ENCODE measurements at places on chromosomes 3 and 15.

- no peak for DNase-seq
Measured at GRCh38 chr15:100809151-100809550, 70.5 kb upstream of the ALDH1A3 start.

DNA sequence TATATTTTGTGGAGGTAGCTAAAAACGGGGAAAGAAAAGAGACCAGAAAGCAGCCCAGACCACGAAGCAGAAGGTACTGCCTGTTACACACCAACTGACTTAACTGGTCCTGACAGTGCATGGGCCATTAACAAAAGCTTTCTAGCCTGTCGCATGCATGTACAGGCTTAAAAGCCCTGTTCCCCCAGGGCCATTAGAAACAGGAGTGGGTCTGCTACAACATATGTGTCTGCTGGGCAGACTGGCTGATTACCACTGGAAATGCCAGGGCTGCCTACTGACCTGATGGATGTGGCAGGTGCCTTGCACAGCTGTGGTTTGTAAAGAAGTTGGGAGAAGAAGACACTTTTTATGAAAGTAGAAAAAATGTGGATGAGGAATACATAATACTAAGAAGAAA is 137.4 kb downstream of the GAP43 start:
- no peak for DNase-seq

DNA sequence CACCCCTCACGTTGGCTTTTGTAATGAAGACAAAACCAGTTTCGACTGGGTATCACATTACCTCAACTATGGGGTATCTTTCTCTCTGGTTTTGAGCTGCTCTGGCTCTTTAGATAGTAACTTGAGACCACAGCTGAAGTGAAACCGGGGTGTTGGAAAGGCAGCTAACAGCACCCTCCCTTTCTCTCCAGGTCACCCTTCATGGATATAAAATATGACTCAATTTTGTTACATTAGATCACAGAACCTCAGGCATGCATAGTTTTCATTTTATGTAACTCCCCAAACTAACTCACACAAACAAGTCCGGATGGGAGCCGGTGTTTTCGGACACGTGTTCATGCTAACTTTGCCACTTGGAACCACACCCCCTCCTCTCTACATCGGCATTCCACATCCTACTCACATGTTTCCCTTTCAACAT is 90.7 kb downstream of the NR2F2 start:
- DNase-seq: no peak

DNA sequence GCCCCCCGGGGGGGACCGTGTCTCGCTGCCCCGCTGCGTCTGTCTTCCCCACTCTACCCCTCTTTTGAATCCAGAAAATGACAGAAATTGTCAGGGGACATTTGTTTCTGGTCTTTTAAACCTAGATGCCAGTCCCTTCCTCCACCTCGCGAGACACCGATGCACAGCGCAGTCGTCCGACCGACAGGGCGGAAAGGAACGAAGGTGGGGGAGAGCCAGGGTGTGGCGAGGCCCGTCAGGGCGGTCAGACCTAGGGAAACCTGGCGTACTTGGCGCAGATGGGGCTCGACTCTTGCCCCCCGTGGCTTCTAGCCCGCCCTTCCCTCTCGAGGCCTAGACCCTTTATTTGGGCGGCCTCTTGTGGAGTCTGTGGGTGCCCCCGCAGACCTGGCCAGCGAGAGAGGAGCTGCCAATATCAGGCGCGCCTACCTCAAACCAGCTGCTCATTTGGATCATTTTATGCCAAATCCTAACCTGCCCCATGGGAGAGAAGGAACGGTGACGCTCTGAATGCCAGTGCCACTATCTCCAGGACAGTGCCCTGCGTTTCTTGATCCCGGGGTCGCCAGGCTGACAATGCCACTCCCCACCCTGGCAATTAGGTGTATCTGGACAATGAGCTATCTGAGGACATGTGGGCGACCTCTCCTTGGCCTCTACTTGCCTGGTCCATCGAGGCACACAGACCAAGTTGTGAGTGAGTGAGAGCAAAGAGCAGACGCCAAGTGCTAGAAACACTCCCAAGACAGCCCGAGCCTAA is 500 bp upstream of the RAB6B start:
- no peak for DNase-seq

DNA sequence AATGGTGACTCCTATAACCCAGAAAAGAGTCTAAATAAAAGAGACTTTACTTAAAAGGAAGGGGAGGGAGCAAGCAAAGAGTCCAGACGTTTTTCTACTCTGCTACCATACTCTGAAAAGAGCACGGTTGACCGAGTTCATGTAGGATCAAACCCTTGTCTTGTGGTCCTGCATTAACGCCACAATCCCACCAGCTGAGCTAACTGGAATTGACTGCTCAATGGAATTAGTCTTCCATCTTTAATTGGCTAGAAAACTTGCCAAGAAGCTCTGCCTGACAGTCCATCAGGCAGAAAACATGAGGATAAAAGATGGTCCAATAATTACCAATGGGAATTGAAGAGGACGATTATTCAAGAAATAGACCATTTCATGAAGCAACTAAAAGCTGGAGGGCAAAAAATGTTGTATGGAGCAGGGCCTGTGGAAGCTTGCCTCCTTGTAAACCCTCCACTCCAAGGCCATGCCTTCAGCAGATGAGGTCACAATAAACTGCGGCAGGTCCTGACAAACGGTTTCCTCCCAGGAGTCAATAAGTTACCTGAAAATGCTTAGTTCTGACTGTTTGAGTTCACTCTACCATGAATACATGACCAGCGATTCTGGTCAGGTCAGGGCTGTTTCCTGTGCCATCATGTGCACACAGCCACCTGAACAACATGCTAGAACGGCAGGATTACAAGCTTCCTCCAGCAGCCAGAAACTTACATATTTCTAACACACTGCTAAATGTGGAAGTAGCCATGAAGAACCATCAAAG is 35.6 kb upstream of the ARHGEF3 start:
- DNase-seq: no peak

GRCh38 chr3:15953841-15954240 is 156.1 kb upstream of the ANKRD28 start:
- no peak for DNase-seq

DNA sequence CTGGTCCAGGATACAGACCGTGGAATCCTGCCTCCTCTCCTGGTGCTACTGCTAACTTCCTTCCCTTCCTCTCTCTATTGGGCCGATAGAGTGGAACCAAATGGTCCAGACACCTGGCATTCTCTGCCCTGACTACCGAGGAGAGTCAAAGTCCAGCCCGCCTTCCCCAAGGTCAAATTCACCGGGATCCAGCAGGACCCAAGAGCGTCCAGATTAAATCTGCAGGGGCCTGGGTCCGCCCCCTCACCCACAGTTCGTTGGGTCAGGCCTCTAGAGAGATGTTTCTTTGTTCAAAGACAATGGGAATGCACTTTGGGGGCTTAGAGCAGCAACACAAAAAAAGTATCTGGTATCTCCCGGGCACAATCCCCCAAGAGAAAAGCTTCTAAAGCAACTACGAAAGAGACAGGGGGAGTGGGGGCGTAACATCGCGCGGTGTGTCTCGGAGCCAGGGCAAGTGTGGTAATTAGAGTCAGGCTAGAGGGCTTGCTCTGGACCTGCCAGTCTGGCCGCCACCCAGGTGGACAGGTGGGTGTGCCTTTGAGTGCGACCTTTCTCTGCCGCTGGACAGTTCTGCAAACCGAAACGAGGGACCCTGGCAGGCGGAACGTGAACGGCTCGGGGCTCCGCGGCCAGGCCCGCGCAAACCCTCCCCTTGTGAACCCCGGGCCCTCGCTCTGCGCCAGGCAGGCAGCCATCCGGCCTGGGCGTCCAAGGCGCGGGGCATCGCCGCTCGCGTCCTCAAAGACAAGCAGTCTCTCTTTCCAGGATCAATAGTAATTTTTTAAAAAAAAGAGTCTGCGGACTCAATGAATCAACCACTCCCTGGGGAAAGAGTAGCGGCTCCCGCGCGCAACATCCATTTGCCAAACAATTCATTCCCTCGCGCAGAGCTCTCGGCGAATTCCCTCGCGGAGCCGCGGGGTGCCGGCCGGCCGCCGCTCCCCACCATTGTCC is 806 bp downstream of the KLHL25 start:
- DNase-seq: no peak

DNA sequence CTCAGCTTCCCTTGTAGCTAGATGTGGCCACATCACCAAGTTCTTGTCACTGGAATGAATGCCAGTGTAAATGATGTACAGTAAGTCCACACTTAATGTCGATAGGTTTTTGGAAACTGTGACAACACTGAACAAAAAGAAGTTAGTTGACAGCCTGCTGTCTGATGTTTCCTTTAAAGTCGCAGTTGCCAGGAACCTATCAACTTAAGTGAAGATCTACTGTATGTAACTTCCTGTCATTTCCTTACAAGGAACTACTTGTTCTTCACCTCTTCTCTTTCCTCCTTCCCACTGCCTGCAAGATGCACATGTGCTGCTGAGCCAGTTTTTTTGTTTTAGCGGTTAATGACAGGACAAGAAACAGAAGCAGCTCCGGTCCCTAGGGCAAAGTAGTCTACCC is 44.6 kb downstream of the HDGFL3 start:
- DNase-seq: no peak

Data from H54 (cell line).